ENCODE measurements at places on chromosomes 1 and 21.
A peak's percentile ranks its signal among the peaks of the same experiment; 100 is the strongest.

GRCh38 chr1:232334811-232335210 lies 295.1 kb downstream of the SIPA1L2 start:
- no peak for DNase-seq

DNA sequence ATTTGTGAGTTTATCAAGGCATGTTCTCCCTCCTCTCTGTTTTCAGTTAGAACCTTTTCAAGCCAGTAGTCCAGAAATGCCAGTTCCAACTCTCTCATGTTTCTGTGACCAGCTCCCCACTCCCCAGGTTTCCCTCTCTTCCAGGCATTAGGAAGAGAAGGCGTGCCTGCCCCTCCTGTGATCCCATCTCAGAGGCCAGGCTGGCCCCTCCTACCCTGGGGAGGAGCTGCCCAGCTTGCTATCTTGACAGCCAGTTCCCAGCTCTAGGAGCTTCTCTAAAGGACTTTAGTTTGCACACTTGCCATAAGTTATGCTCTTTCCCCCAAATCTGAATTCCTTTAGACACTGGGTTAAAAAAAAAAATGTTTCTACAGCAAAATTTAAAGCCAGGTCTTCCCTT lies 8.9 kb downstream of the HYI start:
- DNase-seq: no peak

DNA sequence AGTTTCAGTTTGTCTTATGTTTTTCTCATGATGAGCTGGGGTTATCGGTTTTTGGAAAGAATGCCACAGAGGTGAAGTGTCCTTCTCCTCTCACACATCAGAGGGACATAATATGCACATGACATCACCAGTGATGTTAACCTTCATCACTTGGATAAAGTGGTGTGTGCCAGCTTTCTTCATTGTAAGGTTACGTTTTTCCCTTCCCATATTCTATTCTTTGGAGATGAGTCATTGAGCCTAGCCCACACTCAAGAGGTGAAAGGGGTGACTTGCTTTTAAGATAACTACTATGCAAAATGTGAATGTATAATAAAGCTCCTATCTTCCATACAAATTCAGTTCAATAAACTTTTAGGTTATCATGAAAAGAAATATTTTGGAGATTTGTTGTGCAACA lies 36.7 kb upstream of the MAGI3 start:
- no peak for DNase-seq

DNA sequence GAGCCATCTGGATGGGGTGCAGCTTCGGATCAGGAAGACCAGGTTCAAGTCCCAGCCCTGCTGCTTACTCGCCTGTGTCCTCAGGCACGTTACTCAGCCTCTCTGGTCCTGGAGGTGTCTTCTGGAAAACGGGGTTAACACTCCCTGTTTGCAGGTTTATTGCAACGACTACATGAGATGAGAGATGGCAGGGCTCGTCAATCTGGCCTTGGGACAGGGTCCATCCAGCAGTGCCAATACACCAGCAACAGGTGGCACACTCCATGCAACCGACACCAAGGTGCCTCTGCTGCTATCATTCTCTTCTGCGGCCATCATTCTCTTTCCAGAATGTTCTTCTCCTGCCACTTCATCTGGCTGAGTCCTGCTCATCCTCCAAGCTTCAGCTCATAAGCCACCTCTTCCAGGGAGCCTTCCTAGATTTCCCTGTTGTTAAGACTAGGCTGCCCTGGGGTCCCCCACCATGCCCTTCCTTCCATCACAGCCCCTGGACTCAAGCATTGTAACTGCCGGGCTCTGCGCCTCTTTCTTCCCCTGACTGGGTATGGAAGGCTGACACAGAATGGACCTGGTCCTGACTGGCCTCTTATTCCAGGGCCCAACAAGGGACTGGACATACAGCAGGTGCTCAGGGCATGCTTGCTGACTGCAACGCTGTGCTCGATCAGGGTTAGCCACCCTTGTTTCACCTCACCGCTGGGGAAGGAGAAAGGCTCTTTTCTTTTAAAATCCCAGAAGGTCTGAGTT lies 87.4 kb downstream of the DMRTB1 start:
- no peak for DNase-seq

- no peak for DNase-seq
Observed at GRCh38 chr1:56922070-56922469, 43.7 kb downstream of the C8B start.

GRCh38 chr1:10624256-10625050 lies 149.7 kb downstream of the PEX14 start:
- DNase-seq: no peak

DNA sequence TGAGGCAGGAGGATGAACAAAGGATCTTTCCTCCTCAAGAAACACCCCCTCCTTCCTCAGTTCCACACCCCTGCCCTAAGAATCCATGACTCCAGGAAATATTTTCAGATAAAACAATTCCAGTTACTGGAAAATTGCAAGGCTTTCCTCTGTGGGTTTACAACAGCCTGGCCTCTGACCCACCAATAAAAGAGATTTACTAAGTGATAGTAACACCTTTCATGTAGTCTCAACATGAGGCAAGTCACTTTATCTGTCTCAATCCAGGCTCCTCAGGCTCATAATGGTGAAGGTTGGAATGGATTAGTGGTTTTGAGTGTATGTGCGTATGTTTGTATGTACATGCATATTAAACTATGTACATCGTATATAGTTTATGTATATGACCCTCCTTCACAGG lies 71.4 kb upstream of the PPP2R5A start:
- DNase-seq: no peak

GRCh38 chr1:15753776-15754175 lies 4.8 kb upstream of the FBLIM1 start:
- no peak for DNase-seq

GRCh38 chr1:233361876-233362275 lies 34.4 kb downstream of the MAP3K21 start:
- no peak for DNase-seq

DNA sequence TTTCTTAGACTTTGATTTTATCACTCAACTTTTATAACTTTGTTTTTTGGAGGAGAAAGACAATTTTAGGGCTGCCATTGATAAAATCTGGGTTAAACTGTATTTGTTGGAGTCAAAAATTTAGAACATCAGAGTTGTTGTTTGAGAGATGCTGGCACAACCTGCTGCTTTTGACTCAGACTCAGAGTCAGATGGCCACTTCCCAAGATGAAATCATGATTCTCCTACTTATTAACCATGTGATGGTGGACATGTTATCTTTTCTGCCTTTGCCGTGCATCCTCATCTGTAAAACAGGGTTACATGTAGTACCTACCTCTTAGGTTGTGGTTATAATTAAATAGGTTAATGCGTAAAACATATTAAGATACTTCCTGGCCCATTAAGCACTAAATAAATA lies 71.2 kb downstream of the PLA2G4A start:
- DNase-seq: no peak

GRCh38 chr1:229325853-229326487 lies 16.9 kb downstream of the CCSAP start:
- no peak for DNase-seq

GRCh38 chr1:12696658-12697057 lies 19.3 kb upstream of the AADACL3 start:
- no peak for DNase-seq

DNA sequence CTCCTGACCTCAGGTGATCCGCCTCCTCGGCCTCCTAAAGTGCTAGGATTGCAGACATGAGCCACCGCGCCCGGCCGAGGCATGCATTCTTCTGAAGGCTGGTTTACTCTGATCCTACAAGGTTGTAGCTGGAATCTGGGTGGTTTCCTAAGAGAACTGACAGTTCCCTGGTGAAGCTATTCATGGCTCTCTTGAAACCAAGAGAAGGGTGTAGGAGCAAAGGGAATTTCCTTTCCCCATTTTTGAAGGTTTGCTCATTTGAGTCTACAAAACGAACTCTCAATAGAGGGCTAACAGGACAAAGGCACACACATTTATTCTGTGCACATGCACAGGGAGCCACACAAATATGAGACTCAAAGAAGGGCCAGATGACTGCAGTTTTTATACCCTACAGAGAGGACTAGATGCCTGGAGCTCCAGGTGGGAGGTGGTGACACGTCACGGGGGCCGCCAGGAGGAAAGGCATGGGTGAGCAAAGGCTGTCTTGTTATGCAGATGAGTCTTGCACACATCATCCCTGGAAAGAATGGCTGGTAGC lies 49.5 kb upstream of the ERRFI1 start:
- no peak for DNase-seq

DNA sequence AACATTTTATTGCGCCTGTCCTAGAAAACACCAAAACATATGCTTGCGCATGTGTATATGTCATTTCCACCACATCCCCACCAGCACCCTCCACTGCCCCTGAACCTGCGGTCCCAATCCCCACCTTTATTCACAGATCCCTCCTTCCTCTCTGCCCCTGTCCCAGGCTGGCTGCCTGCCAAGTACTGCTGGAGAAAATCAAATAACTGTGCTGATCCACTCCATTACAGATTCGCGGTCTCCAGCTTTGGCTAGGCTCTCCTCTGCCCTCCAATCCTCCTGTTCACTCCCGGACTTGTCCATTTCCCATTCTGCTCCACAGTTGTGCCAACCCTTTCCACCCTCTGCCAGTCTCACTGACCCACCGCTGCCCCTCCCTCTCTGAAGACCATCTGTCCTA lies 59.3 kb upstream of the GJB5 start:
- DNase-seq: no peak

DNA sequence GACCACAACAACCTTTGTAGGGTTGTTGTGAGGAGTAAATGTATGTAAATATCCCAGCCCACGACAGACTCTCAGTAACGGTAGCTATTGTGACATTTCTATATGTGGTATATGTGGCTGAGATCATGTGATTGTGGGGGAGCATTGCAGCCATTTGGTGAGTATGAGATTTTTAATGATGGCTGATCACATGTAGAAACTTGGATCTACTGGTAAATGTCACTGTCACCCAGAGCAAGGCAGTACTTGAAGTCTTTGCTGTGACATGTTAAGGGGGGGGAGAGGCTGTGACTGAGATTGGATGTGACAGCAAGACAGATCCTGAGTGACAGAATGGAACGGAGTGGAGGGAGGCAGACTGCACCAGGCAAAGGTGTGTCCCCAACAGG lies 23.9 kb upstream of the MEF2D start:
- no peak for DNase-seq

- DNase-seq: peak; percentile 39
Observed at GRCh38 chr21:33686386-33686785, 44.1 kb downstream of the ITSN1 start.

DNA sequence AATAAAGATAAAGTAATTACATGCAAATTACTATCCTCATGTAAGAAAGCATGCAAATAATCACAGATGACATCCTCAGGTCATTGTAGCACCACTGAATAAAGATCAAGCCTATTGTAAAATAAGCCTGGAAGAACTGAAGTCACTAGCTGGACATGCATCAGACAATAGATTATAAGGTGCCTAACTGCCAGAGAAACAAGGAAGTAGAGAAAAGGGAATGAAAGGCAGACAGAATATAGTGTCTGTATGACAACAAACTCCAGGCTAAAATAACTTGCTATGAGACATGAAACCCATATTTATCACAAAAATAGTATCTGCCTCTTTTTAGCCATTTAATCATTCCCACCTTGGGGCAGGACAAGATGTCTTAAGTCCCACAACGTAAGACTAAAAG lies 108.7 kb downstream of the ENAH start:
- DNase-seq: no peak

DNA sequence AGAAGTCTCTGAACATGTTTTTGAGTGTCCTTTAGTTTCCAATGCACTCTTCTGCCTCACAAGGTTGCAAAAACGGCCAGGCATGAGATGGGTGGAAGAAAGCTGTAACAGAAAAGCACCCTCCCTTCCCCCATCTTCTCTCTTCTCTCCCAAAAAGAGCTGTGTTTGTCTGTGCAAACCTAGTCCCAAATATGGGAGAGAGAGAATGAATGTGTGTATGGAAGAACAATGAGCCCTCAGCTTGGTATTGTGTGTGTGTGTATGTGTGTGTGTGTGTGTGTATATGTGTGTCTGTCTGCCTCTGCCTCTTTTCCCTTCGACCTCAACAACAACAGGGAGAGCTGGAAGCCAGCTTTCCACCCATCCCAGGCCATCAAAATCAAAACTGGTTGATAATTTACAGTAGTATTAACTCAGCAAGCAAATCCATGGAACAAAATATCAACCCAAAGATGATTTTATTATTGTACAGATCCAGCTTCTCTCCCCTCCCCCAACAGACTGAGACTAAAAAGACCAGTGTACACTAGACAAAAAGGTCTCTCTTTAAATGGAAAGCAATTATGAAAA lies 1.8 kb downstream of the RERE start:
- DNase-seq: no peak

DNA sequence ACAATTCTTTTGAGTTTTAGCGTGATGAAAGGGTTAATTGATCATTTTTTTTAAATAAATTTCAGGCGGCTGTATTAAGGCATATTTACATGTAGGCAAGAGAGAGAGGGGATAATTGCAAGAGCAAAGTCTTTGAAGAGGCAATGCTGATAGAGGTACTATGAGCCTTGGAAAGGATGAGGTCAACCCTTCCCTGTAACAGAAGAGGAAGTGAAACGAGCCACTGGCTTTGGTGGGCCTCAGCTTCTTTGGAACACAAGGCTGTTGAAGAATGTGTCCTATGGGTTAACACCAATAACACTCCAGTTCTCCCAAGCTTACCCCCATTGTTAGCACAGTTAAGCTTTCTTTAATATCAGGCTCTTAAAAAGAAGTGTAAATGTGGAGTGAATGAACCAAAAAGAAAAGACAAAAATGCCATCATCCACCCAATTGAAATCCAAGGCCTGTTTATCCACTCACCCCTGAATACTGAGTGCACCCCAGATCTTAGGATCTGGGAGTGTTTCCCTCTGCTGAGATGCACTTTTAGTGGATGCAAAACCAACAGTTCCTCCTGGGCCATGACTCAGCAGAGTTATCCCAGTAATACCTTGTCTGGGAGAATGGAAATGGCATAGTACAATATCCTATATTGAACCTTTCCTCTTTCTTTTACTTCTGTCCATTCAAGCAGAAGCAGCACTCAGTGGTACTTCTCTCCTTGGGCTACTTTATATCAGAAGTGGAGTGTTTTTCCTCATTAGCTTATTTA lies 216.4 kb downstream of the SLC44A5 start:
- no peak for DNase-seq

DNA sequence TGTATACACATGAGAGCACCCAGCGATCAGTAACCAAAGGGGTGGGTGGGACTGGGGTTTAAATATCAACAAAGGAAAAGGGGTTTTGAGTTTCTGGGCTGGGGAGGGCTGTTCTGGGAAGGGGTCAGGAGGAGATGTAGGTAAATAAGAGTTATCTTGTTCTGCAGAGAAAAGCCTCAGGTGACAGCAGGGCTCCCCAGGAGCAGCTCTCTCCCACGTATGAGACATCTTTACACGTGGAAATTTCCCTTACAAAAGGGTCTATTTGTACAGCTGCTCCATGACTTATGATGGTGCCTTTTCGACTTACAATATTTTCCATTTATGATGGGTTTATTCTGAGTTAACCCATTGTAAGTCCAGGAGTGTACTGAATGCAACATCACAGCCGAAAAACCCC lies 16.3 kb upstream of the PADI2 start:
- no peak for DNase-seq

DNA sequence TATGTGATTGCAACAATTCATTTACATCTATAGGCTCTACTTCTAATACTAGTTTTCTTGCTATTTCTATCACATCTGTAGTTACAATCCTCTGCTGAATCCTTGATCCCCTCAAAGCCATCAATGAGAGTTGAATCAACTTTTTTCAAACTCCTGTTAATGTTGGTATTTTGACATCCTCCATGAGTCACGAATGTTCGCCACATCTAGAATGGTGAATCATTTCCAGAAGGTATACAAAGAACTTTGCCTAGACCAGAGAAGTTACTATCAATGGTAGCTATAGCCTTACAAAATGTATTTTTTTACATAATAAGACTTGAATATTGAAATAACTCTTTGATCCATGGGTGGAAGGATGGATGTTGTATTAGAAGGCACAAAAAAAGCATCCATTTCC lies 110.0 kb downstream of the AMY1C start:
- DNase-seq: no peak

GRCh38 chr1:12656575-12656974 lies 12.7 kb downstream of the AADACL4 start:
- no peak for DNase-seq

Measured in NCI-H187 (cell line).